Activated naive CD8-positive, alpha-beta T cell treated with anti-CD3 and anti-CD28 coated beads for 36 hours (primary cell): ENCODE measurements at places on chromosomes 7 and 10.

GRCh38 chr7:133714654-133715053 lies 412.5 kb upstream of the LRGUK start:
- no peak for DNase-seq

GRCh38 chr10:97891497-97892167 lies 42.0 kb downstream of the GOLGA7B start:
- no peak for DNase-seq

- DNase-seq, result no peak
Measured at GRCh38 chr10:30284865-30285594, 64.0 kb downstream of the MTPAP start.

- DNase-seq, result no peak
Measured at GRCh38 chr10:126222736-126223511, 165.4 kb downstream of the ADAM12 start.

DNA sequence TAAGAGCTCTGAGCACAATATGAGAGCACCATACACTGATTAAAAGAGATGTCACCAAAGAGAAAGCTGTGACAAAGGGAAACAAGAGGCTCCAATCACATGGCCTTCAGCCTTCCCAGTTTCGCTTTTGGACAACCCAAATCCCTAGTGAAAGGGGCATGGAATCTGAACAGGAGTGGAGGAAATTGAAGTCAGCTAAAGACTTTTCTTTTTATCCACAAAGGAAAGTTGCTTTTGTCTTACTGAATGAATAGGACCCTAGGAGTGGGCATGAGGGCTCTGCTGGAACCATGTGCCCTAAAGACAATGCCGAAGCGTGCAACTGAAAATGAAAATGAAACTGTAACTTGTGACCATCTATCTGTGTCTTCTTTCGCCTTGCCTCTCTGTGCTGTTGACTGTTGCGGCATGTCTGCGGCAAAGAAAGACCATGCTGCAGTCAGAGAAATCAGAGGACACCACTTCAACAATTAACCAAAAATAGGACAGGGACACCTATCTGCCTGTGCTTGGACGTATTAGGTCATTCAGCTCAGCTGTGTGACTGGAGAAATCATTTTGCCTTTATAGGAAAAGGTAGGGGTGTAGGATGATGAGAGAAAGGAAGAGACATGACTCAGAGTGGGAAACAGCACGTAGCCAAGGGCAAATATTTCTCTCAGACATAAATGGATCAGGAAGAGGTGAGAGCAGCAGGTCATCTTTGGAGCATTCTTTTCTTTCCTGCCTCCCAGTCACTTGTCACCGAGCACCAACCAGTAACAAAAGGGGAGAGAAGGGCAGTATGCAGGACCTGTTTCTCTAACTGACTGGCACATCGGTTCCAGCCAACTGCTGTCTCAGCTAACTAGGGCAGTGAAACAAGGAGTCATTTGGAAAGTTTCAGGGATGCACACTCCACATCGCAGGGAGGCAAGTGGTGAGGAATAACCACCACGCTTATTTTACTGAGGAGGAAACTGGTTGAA lies 12.3 kb downstream of the CAV2 start:
- no peak for DNase-seq

GRCh38 chr7:26554952-26555351 lies 263.3 kb downstream of the SNX10 start:
- no peak for DNase-seq

DNA sequence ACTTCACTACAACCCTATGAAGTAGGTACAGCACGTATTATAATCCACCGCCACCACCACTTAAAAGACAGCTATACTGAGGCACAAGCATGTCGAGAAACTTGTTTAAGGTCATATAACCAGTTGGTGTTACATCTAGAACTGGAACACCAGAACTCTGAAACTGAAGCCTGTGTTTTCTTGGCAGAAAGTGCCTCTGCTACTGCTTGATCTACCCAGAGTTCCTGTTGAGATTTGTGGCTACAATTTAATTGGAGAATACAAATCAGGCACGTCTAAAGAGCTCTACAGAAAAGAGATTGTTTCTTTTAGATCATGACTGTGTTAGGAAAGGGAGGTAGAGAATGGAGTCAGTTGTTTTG lies 4.3 kb upstream of the ADD3 start:
- DNase-seq, result no peak

DNA sequence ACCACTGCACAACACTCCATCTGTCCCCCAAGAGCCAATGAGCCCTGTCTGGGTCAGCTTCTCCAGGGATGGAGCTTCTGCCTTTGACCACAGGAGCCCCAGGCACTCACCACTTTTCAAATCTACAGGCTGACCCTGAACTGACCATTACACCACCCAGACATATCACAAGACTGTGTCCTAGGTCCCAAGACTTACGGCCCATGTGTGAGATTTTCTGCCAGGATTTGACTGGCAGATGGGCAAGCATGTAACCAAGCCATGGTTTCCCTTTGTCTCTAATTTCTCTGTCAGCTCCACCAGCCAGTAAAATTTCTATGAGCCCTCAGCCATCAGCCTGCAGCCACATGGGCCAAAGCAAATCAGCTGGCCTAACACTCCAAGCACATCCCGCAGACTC lies 92.5 kb downstream of the SH3PXD2A start:
- no peak for DNase-seq

GRCh38 chr10:43940898-43941837 lies 292.5 kb upstream of the ZNF32 start:
- no peak for DNase-seq

GRCh38 chr10:120555842-120556532 lies 99.0 kb downstream of the PLPP4 start:
- DNase-seq, result no peak

- no peak for DNase-seq
Measured at GRCh38 chr10:22570733-22571430, 143.5 kb downstream of the PIP4K2A start.

DNA sequence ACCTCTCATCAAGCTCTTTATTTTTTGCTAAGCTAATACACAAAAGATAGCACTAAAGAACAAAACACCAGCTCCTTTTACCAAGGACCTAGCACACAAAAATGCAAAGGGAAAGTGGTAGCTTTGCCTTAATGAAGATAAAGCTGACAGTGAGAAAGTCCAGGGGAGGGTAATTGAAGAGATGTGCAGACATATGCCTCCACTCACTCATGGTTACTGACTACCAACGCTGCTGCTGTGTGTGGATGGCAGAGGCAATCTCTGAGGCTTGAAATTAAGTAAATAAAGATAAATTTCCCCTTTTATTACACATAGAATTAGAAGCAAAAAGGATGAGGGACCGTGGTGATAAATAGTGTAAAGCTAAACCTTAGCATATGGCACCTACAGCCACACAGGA lies 87.0 kb downstream of the HGF start:
- DNase-seq, result no peak

DNA sequence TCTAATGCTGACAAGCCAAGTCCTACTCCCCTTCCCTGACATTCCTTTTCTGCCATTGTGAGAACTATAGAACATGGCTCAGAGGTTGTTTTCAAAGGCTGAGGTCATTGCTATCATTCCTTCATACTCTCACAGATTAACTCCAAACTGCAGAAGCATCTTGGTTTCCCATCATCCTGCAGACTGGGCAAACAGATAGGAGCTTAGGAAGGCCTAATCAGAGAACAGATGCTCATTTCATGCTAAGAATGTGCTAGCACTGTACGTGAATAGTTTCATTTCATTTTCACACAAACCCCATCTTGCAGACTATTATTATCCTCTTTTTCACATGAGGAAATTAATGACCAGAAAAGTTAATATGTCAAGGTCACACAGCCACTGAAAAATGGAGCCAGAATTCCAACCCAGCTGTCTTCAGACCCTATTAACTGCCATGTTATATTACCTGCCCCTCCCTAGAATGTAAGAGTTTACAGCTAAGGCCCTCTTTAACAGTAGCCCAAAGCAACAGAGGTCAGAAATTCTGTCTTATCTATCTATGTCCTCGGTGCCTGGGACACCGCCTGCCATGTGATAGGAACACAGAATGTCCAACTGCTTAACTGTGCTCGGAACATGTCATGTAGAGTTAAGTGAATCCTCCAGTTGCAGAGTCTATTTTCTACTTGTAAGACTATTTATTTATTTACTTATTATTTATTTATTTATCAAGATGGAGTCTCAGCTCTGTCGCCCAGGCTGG lies 2.9 kb upstream of the LCOR start:
- DNase-seq, result no peak

- DNase-seq, result peak; percentile 30
Measured at GRCh38 chr10:102118867-102119266, 1.3 kb downstream of the LDB1 start.

GRCh38 chr10:14513123-14513522 lies 182.4 kb upstream of the FRMD4A start:
- DNase-seq, result no peak

- no peak for DNase-seq
Measured at GRCh38 chr7:30549931-30550493, 44.7 kb upstream of the GARS1 start.

DNA sequence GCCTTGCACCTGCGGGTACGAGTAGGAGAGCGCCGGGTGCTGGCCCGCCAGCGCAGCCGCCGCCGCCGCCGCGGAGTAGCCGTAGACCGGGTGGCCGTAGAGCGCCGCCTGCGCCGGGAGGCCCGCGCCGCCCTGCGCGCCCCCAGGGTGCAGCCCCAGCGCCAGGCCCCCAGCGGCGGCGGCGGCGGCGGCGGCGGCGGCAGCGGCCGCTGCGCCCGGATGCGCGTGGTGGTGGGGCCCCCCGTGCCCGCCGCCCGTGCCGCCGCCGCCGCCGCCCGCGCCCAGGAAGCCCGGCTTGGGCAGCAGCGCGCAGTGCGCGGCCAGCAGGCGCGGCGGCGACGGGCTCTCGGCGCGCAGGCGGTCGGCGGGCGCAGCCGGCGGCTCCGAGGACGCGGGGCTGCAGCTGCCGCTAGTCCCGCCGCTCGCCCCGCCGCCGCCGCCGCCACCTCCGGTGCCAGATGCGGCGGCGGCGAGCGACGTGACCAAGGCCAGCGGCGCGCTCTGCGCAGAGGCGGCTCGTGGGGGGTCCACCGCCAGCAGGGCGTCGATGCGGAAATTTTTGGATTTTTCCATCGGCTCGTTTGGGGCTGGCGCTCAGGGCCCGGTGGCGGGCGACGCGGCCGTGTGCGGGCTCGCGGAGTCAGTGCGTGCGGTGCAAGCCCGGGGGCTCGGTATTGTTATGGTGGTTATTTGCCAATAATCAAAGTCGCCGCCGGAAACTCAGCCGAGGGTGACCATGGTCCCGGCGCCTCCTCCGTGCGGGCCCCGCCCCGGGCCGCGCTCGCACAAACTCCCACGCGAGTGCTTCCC lies 480 bp downstream of the MNX1 start:
- DNase-seq, result no peak

GRCh38 chr10:117928281-117928680 lies 118.5 kb downstream of the RAB11FIP2 start:
- DNase-seq, result no peak

GRCh38 chr10:86225103-86225782 lies 141.4 kb downstream of the GRID1 start:
- DNase-seq, result no peak

GRCh38 chr10:98433881-98434732 lies 12.6 kb downstream of the HPS1 start:
- no peak for DNase-seq

GRCh38 chr7:55873765-55874164 lies 11.2 kb upstream of the SEPTIN14 start:
- no peak for DNase-seq

DNA sequence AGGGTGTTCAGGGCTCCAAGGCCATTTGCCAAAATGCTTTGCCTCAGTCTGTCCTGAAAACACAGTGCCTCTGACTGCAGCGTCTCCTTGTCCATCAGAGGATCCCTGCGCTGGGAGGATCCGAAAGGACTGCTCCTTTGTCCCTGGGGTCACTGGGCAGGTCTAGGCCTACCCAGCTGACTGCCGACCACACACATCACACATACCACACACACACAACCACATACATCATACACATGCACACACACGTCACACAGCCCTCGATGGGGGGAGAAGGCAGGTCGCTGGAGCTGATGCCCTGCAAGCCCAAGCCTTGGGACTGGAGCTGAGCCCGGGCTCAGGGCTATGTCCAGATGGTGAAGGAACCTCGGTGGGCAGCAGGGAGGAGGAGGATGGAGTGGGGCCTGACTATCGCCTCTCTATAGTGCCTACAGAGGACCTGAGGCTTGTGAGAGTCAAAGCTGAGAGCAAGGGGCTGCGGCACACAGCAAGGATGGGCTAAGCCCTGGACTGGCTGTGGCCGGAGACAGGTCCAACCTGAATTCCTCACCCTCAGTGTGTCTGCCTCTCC lies 29.1 kb downstream of the GPRIN2 start:
- no peak for DNase-seq

- DNase-seq, result no peak
Measured at GRCh38 chr10:95211606-95212279, 17.7 kb downstream of the ACSM6 start.

DNA sequence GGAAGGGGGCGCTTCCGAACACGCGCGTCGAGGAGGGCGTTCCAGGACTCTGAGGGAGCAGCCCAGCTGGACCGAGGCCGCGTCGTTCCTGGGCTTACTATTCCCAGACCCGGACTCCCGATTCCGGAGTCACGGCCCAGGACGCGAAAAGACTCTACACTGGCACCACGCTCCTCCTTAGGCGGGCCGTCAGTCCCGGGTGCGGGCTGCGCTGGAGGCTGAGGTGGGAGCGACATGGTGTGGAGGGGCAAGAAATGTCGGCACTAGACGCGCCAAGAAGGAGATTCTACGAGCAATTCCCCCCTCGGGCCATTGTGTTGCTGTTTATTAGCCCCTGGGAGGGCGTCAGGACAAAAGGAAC lies 584 bp upstream of the RUNDC3B start:
- DNase-seq, result no peak

DNA sequence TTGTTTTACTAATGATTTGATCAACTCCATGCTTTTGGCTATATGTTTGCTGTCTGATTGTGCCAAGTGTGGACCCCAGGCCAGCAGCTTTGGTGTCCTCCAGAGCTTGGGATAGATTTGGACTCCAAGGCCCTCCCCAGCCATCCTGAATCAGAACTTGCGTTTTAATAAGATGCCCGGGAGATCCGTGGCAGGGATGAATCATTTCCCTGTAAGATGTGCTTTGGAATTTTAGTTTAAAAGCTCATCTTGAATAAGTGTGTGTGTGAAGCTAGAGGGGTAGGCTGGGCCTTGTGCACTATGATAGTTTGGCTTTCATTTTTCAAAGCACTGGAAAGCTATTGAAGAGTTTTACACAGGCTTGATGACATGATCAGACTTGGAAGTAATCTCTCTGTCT lies 66.2 kb upstream of the SDK1 start:
- DNase-seq, result no peak

DNA sequence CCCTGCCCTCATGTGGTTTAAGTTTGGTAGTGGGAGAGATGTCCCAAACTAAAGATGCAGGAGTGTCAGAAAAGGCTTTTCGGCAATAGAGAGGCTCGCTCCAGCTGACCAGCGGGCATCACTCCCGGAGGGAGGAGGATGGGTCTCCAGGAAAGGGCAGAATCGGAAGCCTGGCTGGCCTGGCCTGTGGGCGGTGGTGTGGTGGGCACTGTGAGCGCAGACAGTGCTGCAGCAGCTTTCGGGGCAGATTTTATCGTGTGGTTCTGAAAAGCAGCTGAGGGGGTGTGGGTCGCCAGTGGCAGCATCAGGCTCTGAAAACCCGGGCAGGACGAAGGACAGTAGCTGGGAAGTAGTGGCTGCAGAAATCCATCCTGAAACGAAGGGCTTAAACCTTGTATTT lies 12.8 kb downstream of the BNIP3 start:
- DNase-seq, result no peak

- peak; percentile 80 for DNase-seq
Measured at GRCh38 chr10:132443605-132443982, 46.6 kb downstream of the PWWP2B start.

GRCh38 chr7:26439521-26440232 lies 148.0 kb downstream of the SNX10 start:
- DNase-seq, result no peak

GRCh38 chr7:94540428-94540827 lies 30.8 kb downstream of the CASD1 start:
- no peak for DNase-seq
